Esophagus muscularis mucosa (tissue), 4 donors: ENCODE measurements at places on chromosomes 6 and 20.

- DNase-seq: no peak
Measured at GRCh38 chr20:56932575-56933330, 303.6 kb downstream of the TFAP2C start.

DNA sequence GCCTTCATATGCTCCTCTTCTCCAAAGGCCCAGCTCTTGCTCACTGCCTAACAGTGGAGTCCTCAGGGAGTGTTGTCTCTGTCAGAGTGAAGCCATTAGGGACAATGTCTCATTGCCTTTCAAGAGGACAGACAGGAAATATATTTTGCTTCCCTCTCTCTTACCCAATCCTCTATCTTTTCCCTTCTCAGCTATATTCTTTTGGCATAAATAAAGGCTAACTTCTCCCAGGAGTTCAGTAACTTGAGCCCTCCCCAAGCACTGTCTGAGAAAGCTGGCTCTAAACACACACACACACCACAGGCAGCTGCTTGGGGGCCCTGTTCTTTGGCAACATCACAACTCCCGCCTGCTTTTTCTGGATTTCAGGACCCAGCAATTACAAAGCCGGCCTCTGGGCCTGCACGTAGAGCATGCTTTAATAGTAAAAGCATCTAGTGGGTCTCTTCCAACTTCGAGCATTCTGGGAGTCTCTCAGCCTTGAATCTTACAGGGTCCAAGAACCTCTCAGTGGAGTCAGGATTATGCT is 34.7 kb upstream of the LAMA4 start:
- no peak for DNase-seq

- DNase-seq: no peak
Measured at GRCh38 chr6:41064841-41065240, 7.3 kb downstream of the OARD1 start.

DNA sequence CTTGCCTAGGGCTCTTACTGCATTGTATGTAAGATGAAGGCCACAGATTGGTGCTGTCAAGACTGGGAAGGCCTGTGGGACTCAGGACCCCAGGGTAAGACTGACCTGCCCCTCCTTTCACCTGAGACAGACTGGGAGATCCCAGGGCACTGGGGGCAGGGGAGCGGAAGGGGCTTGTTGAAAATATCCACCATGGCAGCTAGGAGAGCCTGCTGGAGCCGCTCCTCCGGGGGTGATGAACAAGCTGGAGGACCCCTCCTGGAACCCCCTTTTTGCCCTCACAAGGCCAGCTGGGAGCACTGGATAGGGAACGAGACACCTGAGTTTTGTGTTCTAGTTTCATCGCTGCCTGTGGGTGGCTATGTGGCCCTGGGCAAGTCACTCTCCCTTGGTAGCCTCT is 9.2 kb upstream of the SDCBP2 start:
- DNase-seq: peak; percentile 31

- no peak for DNase-seq
Measured at GRCh38 chr20:18138266-18138582, 561 bp downstream of the KAT14 start.

DNA sequence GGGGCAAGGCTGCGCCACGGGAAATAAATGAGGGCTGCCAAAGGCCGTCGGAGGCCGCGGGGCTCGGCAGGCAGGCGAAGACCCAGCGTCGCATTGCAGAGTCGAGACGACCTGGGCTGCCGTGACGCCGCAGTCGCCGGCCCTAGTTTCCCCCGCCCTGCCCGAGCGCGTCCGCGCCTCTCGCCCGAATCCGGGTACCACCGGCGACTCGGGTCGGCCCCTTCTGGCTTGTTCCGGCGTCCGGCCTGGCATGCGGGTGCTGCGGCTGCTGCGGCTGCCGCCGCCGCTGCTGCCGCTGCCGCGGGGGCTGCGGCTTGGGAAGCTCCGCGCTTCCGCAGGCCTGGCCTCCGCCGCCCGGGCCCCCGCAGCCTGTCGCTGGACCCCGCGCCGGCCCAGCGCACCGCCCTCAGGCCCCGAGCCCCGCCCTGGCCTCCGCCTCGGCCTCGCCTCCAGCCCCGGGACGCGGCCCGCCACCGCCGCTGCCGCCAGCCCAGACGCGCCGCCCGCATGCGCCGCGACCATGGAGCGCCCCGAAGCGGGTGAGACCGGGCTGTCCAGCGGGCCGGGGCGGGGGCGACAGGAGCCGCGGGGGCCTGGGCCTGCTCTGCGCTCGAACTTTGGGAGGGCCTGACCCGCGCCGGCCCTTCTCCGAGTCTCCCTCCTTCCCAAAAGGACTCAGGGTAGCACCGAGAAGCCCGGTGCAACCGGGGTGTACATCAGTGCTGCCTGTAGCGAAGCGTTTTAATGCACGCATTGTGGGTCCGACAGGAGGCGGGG is at the start of gene AKAP7:
TSS of gene AKAP7 (plus strand) at position 224 of the 777 bp plus-strand sequence. CDS start at position 521, 297 bp downstream.
- DNase-seq: no peak

DNA sequence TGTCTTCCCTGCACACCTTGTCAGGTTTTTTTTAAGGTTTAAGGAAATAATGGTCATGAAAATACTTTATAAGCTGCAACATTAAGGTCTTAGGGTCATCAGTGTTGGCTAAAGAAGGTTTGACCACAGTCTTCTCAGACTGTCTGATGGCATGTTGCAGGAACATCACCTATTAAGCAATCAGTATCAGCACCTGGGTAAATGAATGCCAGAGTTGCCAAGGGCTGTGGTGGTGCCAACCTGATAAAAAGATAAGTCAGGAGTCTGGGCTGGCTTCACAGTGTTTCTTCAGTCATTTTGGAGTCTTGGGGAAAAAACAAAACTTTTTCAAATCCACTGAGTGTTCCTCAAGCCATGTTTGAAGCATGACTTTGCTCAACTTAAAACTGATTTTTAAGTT is 61.5 kb upstream of the VSTM2L start:
- DNase-seq: no peak
